ENCODE measurements at places on chromosomes 2 and 18. TPM values are rescaled to one million over a fixed set of nuclear protein-coding genes. Genes with fewer than 3 reads are reported as not detected.
A peak's percentile ranks its signal among the peaks of the same experiment; 100 is the strongest.

GRCh38 chr2:12412898-12413305 is 303.8 kb upstream of the TRIB2 start:
- peak; percentile 68 for DNase-seq

GRCh38 chr18:67517444-67517765 is 885 bp upstream of the DSEL start:
- DNase-seq: peak; percentile 6

The TLX2 gene
- 0.10 TPM for total RNA-seq

DNA sequence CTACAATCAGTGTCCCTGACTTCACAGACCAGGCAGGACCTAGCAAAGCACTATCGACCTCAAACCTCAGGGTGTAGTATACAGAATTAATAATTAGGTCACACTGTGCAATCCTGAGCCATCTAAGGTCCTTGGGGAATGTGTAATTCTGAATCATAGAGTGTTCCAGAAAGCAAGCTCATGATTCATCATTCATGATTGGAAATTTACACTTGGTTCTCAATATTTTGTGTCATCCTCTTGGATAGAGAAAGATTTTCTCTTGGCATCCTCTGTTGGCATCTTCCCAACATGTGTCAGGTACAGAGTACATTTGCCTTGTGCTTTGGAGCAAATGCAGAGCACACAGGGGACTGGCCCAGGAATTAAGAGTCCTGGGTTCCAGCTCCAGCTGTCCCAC is 245.0 kb upstream of the NT5C1B start:
- DNase-seq: no peak

GRCh38 chr2:186894478-186894877 is 45.5 kb upstream of the ZSWIM2 start:
- DNase-seq: no peak

DNA sequence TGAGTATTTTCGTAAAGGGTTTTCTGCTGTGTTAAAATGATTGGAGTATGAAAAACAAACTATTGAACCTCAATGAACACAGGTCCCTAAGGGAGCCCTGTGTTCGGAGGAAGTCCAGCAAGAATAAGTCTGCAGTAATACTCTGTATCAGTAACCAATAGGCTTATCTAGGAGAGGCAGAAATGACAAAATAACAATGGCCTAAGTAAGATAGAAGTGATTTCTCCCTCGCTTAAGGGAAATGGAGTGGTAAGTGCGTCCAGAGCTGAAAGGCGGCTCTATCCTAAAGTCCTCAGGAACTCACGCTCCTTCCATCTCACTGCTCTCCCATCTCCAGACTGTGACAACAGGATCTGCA is 29.3 kb upstream of the MFSD6 start:
- DNase-seq: no peak

The KCNJ13 gene
- total RNA-seq: not detected

DNA sequence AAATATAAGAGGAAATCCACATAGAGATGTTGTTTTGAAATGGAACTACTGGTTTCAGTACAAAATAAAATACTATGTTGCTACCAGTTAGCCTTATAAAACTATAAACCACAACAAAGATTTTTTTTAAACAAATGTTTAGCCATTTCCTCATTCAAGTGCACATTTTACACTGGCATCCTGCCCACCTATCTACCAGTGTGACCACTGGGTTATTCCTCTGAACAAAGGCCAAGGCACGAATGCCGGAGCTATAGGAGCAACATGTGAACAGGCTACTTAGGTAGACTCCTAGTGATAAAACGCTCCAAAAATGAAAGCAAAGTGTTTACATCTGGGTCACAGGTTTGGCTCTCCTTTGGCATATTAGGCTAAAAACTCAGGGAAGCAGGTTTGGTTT is 31.8 kb upstream of the SULT1C4 start:
- DNase-seq: no peak

GRCh38 chr2:43831543-43832294 is 6.9 kb downstream of the ABCG5 start:
- no peak for DNase-seq

DNA sequence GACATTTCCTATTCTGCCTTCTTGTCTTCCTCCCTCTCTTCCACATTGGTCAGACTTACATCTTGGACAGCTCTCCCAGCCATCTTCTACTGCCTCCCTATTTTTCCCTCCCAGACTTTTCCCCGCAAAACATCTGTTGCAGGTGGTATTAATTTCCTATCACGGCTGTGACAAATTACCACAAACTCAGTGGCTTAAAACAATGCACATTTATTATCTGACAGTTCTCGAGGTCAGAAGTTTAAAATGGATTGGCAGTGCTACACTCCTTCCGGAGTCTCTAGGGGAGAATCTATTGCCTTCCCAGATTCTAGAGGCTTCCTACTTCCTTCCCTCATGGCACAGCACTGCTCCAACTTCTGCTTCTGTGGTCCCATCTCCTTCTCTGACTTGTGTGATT is 33.3 kb downstream of the STRADB start:
- DNase-seq: no peak

The MYL12A gene
- 328 TPM for total RNA-seq

GRCh38 chr18:34321066-34321465 is 96.4 kb upstream of the NOL4 start:
- DNase-seq: no peak

DNA sequence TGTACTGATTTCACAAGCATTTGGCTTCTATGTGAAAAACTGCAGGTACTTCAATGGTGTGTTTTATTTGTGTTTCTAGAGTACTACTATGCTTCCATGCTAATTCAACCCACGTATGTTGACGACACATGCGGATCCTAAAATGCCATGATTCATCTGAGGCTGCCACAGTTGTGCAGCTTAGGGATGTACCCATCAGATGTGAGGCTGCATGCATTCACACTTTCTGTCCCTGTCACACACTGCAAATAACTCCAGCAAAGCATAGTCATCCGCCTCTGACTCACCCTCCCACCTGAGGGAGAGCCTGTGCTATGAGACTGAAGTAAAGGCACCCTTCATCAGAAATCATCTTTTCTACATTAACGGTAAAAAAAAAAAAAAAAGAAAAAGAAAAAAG is 22.1 kb upstream of the SERTAD2 start:
- peak; percentile 92 for DNase-seq

GRCh38 chr2:72806280-72806945 is 19.4 kb downstream of the EXOC6B start:
- DNase-seq: no peak

DNA sequence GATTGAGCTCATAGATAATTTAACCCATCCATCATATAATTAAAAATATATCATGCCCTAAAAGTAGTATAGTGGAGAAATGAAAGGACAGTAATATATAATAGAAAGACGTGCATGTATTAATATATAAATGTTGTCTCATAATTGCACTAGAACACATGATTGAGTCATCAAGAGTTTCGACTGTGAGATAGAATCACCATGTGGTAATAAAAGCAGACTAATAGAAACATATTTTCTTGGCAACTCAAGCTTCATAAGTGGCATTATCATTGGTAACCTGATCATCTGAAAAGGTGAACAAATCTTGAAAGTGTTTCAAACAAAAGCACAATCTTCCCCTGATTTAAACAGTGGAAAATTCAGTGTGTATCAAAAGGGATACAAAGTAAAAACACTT is 188.8 kb downstream of the CYRIA start:
- DNase-seq: no peak

The ASNSD1 gene
- 38.2 TPM for total RNA-seq

DNA sequence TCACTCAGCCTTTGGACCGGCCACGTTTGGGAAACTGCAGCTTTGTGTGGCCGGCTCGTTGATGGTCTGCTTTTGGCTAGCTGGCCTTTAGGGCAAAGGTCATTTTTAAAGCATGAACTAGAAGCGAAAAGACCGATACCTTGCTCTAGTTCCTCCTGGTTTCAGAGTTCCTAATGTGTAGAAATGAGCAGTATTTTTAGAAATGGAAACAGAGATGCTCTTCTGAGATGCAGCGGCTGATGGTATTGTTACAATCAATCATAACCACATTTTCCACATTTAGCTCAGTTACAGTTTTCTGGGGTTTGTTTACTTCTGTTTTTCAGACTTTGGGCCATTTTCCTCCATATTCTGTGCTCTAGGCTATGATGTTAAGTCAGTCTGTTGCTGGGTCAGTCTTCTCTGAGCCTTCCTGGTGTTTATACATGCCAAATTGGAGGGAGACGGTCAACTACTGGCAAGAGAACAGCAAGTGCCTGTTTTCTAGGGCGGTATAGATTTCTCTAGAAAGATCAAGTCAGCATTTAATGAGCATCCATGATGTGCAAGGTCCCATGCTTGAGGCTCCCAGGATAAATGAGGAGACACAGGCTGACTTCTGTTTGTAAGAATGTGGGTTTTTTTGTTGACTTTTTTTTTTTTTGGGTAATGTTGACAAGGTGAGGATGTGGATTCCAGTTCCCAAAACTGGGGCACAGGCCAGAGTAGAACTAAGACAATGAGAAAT is 28.0 kb downstream of the RNF144A start:
- DNase-seq: no peak
